DND-41 (cell line): ENCODE measurements at places on chromosomes 4 and X.

DNA sequence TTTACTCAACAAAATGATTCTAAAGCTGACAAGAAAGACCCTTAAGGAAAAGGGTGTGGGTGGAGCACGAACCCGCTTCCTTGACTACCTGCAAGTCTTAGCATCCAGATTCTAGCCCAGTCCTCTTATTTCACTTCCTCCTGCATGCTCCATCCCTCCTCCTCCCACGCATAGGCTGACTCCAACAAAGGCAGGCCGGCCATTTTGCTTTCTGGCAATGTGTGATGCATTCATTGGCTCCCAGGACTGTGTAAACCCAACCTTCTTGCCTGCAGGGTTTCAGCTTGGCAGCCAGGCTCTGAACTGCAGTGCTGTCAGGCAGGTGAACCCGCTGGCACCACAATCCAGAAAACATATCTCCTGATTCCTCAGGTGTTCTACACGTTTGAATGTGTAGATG is 39.3 kb downstream of the RTL9 start:
- no peak for DNase-seq

- no peak for DNase-seq
Measured at GRCh38 chrX:67692246-67692645, 148.4 kb downstream of the AR start.

GRCh38 chr4:1866189-1866661 is 5.0 kb upstream of the NSD2 start:
- no peak for DNase-seq

- no peak for DNase-seq
Measured at GRCh38 chr4:101309925-101310324, 37.4 kb downstream of the PPP3CA start.

GRCh38 chrX:17644001-17644400 is 93.3 kb upstream of the SCML1 start:
- DNase-seq: no peak

DNA sequence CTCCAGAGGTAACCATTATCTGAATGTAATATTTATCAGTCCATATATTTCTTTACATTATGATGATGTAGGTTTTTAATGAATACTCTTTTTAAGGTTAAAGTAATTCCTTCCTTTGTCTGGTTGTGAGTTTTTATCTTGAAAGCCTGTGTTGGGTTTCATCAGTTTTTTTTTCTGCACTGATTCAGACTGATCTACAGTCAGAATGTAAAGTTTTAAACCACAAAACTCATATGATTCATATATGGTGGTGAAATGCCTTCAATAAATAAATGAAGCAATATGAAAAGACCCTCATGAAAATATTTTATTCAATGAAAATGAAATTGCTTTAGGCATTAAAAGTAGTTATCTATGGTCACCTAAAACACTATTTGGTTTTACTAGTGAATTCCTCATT is 47.1 kb downstream of the SORBS2 start:
- no peak for DNase-seq

GRCh38 chr4:142567199-142567598 is 278.9 kb downstream of the INPP4B start:
- DNase-seq: no peak

GRCh38 chr4:109462802-109463201 is 29.2 kb downstream of the SEC24B start:
- no peak for DNase-seq

- DNase-seq: no peak
Measured at GRCh38 chr4:144750348-144750747, 104.4 kb downstream of the HHIP start.
